Bronchus fibroblast of lung (primary cell): ENCODE measurements at places on chromosomes 16 and 17. TPM values are rescaled to one million over a fixed set of nuclear protein-coding genes. Genes with fewer than 3 reads are reported as not detected.

The SMIM5 gene
- not detected in 2 replicates for total RNA-seq

The HS3ST4 gene
- total RNA-seq, result not detected in 2 replicates

The CD300LF gene
- not detected in 2 replicates for total RNA-seq

The HSD11B2 gene
- total RNA-seq, result not detected in 2 replicates

The KRTAP4-4 gene
- total RNA-seq, result not detected in 2 replicates

The PNMT gene
- total RNA-seq, result not detected in 2 replicates

The C17orf107 gene
- 2.5 and 4.0 TPM in 2 replicates for total RNA-seq

The EVPL gene
- not detected in 2 replicates for total RNA-seq

The CDH13 gene
- 31.3 and 34.8 TPM in 2 replicates for total RNA-seq

The TMIGD1 gene
- not detected in 2 replicates for total RNA-seq

The ZDHHC1 gene
- 4.6 and 7.9 TPM in 2 replicates for total RNA-seq

The KRT27 gene
- total RNA-seq, result not detected in 2 replicates

The CEMP1 gene
- not detected in 2 replicates for total RNA-seq

The SSTR5 gene
- total RNA-seq, result not detected in 2 replicates

The MYL4 gene
- total RNA-seq, result not detected in 2 replicates

The CHAD gene
- not detected in 2 replicates for total RNA-seq

The RASL10B gene
- 4.7 and 5.1 TPM in 2 replicates for total RNA-seq

The KRTAP3-1 gene
- total RNA-seq, result not detected in 2 replicates

The KCNJ18 gene
- not detected in 2 replicates for total RNA-seq

The EMP2 gene
- total RNA-seq, result 20.5 and 23.4 TPM in 2 replicates

The CDH3 gene
- total RNA-seq, result under 0.01 and 0.17 TPM in 2 replicates
